ENCODE measurements at places on chromosomes 7 and 10. TPM values are rescaled to one million over a fixed set of nuclear protein-coding genes. Genes with fewer than 3 reads are reported as not detected.

GRCh38 chr7:94092980-94093379, 88.8 kb upstream of the BET1 start:
- no peak for DNase-seq

GRCh38 chr7:132333301-132333700, 243.0 kb downstream of the PLXNA4 start:
- DNase-seq = no peak

DNA sequence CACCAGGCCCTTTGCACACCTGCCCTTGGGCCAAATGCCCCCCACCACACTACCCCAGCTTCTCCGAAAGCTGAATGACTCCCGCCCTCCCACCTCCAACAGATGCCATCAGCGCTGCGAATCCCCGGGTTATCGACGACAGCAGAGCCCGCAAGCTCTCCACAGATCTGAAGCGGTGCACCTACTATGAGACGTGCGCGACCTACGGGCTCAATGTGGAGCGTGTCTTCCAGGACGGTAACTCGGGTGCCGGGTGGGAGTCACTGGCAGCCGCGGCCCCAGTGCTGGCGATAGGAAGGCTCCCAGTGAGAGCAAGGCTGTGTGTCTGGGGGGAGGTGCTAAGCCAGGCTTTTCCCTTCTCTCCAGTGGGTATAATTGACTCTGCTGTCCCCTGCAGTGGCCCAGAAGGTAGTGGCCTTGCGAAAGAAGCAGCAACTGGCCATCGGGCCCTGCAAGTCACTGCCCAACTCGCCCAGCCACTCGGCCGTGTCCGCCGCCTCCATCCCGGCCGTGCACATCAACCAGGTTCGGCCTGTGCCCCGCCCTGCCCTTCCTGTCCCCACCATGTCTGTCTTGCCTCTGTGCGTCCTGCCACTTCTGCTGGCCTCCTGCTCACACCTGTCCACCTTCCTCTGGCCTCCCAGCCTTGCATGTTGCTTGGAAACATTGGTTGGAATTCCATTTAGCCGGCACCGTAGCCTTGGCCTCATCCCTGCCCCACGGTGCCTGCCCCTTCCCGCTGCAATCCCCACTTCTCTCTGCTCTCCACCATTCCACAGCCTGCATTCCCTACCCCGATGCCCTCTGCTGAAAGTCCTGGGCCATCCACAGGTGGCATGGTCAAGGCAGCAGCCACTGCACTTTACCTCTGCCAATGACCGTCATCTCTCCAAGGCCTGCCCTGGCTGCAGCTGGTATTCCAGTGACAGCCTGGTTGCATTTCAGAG, 32.1 kb downstream of the AGAP3 start:
- no peak for DNase-seq

Gene ODAD2
- not detected for total RNA-seq

Gene RAMP3
- not detected for total RNA-seq

Measured in activated CD8-positive, alpha-beta memory T cell treated with anti-CD3 and anti-CD28 coated beads, Interleukin-2, amount 10 ng/mL, durations not matched to agents 7 days and 5 days (primary cell).